ENCODE measurements at places on chromosomes 6 and 20. TPM values are rescaled to one million over a fixed set of nuclear protein-coding genes. Genes with fewer than 3 reads are reported as not detected.

DNA sequence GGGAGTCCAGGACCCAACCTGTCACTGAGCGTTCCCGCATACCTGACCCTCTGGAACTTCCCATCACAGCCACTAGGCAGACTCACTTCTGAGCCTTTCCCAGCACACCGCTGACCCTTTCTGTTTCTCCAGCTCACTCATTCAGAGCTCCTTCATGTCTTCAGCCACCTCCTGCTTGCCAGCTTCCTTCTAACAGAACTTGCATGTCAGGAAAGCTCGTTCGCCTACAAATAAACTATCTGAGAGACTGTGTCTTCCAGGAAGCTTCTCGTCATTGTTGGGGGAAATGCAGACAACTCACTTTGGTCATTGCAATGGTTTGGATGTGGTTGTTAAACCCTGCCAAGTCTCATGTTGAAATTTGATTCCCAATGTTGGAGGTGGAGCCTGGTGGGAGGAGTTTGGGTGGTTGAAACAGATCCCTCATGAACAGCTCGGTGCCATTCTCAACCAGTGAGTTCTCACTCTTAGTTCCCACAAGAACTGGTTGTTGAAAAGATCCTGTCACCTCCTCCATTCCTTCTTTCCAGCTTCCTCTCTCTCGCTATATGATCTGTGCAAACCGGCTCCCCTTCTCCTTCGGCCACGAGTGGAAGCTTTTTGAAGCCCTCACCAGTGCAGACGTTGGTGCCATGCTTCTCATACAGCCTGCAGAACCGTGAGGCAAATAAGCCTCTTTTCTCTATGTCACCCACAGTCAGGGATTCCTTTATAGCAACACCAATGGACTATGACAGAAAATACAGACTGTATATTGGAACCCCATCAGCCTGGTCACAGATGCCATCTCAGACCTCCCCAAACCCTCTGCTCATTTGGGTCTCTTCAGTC is 1.4 kb upstream of the MUC21 start:
- no peak overlapping the region for H3K4me3 ChIP-seq
- H3K4me1 ChIP-seq: peaks cover 4% of the 10 kb centered on the region
- DNase-seq: peak; percentile 33
- no peaks in the 10 kb centered on the region for H3K36me3 ChIP-seq
- no peak overlapping the region for H3K27ac ChIP-seq
- no peaks in the 10 kb centered on the region for H3K27me3 ChIP-seq

GRCh38 chr20:57770852-57771720 is 61.3 kb upstream of the PMEPA1 start:
- H3K27ac ChIP-seq: no peak overlapping the region
- H3K27me3 ChIP-seq: no peaks in the 10 kb centered on the region
- no peak overlapping the region for H3K4me3 ChIP-seq
- H3K4me1 ChIP-seq: no peaks in the 10 kb centered on the region
- no peak for DNase-seq
- no peaks in the 10 kb centered on the region for H3K36me3 ChIP-seq

GRCh38 chr6:163733061-163733460 is 318.5 kb downstream of the QKI start:
- H3K27me3 ChIP-seq: no peaks in the 10 kb centered on the region
- no peak overlapping the region for H3K4me3 ChIP-seq
- DNase-seq: no peak
- H3K4me1 ChIP-seq: no peaks in the 10 kb centered on the region

- DNase-seq: no peak
- no peaks in the 10 kb centered on the region for H3K4me1 ChIP-seq
- no peaks in the 10 kb centered on the region for H3K27me3 ChIP-seq
Observed at GRCh38 chr20:10061641-10062040, 26.9 kb downstream of the ANKEF1 start.

GRCh38 chr6:8623441-8623840 is 188.1 kb upstream of the SLC35B3 start:
- H3K27me3 ChIP-seq: no peaks in the 10 kb centered on the region
- no peak overlapping the region for H3K27ac ChIP-seq
- DNase-seq: no peak
- H3K36me3 ChIP-seq: no peaks in the 10 kb centered on the region
- no peaks in the 10 kb centered on the region for H3K4me1 ChIP-seq
- no peak overlapping the region for H3K4me3 ChIP-seq

- H3K4me3 ChIP-seq: no peak overlapping the region
- no peaks in the 10 kb centered on the region for H3K27me3 ChIP-seq
- no peaks in the 10 kb centered on the region for H3K4me1 ChIP-seq
- no peak overlapping the region for H3K27ac ChIP-seq
- no peaks in the 10 kb centered on the region for H3K36me3 ChIP-seq
Observed at GRCh38 chr6:55820696-55821095, 54.7 kb downstream of the BMP5 start.

DNA sequence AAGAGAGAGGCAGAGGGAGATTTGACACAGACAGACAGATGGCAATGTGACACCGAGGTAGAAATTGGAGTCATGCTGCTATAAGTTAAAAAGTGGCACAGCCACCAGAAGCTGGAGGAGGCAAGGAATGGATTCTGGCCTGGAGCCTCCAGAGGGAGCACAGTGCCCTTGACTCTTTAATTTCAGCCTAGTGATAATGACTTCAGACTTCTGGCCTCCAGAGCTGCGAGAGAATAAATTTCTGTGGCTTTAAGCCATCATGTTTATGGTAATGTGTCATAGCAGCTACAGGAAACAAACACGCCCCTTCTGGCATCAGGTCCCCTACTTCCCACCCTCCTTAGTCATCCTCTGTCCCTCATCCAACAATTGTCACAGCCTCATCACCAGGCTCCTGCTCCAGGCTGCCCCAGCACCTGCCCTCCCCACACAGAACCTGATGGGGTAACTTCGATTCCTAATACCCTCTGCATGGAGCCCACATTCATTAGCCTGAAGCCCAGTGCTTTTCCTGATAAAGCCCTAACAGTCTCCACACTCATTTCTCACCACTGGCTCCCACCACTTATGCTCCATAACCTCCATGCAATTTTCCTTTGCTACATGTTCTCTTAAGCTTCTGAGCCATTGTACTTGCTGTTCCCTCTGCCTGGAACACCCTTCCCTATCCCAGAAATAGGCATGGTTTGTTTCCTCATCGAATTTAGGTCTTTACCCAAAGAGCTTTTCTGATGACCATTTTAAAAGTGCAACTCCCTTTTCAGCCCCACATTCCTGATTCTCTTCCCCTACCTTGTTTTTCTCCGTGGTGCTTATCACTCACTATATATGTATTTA is 69.7 kb upstream of the TOX2 start:
- no peak overlapping the region for H3K27ac ChIP-seq
- no peak for DNase-seq
- H3K27me3 ChIP-seq: no peaks in the 10 kb centered on the region
- no peaks in the 10 kb centered on the region for H3K36me3 ChIP-seq
- H3K4me3 ChIP-seq: no peak overlapping the region
- H3K4me1 ChIP-seq: no peaks in the 10 kb centered on the region

- H3K36me3 ChIP-seq: no peaks in the 10 kb centered on the region
- H3K4me3 ChIP-seq: no peak overlapping the region
- H3K4me1 ChIP-seq: no peaks in the 10 kb centered on the region
Observed at GRCh38 chr20:57514273-57514751, 10.6 kb downstream of the CTCFL start.

- no peaks in the 10 kb centered on the region for H3K36me3 ChIP-seq
- no peak overlapping the region for H3K27ac ChIP-seq
- no peak for DNase-seq
- H3K4me1 ChIP-seq: no peaks in the 10 kb centered on the region
- no peak overlapping the region for H3K4me3 ChIP-seq
Observed at GRCh38 chr20:19070026-19070425, 142.4 kb upstream of the SLC24A3 start.

DNA sequence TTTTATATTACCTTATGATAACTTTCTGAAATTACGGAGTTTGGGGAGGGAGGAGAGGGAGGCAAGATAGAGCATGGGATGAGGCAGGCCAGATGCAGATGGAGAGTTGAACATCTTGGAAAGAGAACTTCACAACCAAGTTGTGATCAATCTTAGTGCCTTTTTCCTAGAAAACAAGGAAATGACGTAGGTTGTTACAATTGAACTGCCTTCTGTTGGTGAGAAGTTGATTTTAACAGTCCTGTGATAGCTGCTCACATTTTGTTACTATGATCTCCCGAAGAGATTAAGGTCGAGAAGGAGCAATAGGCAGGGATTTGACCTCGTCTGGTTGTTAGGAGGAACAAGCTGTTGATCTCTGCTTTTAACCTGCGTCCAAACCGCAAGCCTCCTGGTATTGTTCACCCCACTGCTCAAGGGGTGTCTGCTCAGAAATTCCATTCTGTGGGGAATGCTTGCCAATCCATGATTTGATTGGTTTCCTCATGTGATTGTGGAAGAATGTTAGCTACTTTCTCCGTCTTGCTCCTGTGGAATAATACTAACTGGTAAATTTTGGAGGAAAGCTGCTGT is 35.1 kb downstream of the TIAM2 start:
- no peak overlapping the region for H3K4me3 ChIP-seq
- DNase-seq: no peak
- no peaks in the 10 kb centered on the region for H3K4me1 ChIP-seq
- H3K27me3 ChIP-seq: no peaks in the 10 kb centered on the region
- no peak overlapping the region for H3K27ac ChIP-seq

DNA sequence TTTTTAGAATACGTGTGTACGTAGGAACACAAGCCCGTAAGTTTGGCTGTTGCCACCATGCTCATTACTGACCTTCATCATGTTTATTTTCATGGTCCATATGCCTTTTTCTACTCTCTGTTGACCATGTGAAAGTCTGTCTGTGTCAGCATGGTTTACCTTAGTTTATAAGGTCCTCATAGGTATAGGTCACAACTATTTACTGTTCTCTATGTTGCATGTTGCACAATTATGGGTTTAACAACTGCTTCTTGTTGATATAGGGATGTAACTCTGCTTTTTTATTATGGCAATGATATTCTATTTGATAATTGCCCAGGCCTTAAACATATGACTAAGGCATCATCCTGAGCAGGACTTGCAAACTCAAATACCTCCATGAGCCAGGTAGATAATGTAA is 13.4 kb upstream of the RANBP9 start:
- H3K4me3 ChIP-seq: no peak overlapping the region
- no peak for DNase-seq
- H3K4me1 ChIP-seq: no peaks in the 10 kb centered on the region

GRCh38 chr6:19803331-19804204 is 33.6 kb upstream of the ID4 start:
- no peaks in the 10 kb centered on the region for H3K27me3 ChIP-seq
- no peaks in the 10 kb centered on the region for H3K4me1 ChIP-seq
- H3K4me3 ChIP-seq: peak overlapping the region; percentile 46

DNA sequence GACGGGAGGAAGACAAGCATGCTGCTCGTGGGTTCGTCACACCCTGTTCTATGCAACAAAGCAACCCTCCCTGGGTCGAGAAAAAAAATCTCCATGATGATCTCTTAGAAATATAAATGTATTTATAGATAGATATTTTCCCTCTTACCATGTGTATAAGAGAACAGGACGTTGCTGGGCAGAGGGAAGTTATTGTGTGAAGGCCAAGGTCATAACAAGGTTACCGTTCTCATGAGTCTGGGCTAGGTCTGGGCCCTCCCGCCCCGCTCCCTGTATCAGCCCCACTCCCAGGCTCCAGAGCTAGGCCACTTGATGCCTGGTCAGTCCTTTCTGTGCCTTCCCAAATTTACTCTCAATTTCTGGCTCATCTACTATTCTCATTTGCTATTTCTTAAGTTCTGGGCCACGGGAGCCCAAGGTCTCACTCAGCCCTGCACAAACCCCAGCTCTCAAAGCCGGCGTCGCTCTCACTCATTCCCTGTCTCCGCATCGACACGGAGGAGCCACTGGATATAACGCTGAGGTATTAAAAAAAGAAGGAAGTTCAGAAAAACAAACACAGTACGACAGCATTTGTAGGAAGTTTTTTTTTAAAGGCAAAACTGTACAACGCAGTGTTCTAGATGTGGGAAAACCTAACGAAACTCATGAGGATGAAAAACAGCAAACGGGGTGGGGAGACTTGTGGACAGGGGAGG is 96.8 kb downstream of the PSMG4 start:
- no peaks in the 10 kb centered on the region for H3K27me3 ChIP-seq
- H3K36me3 ChIP-seq: no peaks in the 10 kb centered on the region
- peak overlapping the region; percentile 17 for H3K4me3 ChIP-seq

DNA sequence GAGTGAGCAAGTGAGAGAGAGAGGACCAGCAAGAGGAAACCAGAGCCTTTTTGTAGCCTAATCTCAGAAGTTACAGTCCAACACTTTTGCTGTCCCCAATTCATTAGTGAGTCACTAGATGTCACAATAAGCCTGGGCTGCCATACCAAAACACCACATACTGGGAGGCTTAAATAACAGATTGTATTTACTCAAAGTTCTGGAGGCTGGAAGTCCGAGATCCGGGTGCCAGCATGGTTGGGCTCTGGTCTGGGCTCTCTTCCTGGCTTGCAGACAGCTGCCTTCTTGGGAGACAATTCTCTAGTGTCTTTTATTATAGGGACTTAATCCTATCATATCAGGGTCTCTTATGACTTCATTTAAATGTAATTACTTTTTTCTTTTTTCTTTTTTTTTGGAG is 50.7 kb upstream of the FERMT1 start:
- H3K36me3 ChIP-seq: no peaks in the 10 kb centered on the region
- H3K4me3 ChIP-seq: no peak overlapping the region
- H3K4me1 ChIP-seq: no peaks in the 10 kb centered on the region

GRCh38 chr6:147711476-147711875 is 203.0 kb downstream of the SAMD5 start:
- no peaks in the 10 kb centered on the region for H3K4me1 ChIP-seq
- H3K36me3 ChIP-seq: no peaks in the 10 kb centered on the region
- DNase-seq: no peak
- no peak overlapping the region for H3K4me3 ChIP-seq

Gene OR2H1
- not detected for total RNA-seq

Gene CST4
- total RNA-seq: not detected

Gene TP53INP2
- total RNA-seq: 23.2 TPM

Gene C20orf141
- total RNA-seq: not detected

Gene CRISP2
- not detected for total RNA-seq

Gene HDGFL1
- total RNA-seq: not detected

Gene HCK
- total RNA-seq: 1.3 TPM

Gene MYCT1
- total RNA-seq: 30.3 TPM

Gene CDH4
- not detected for total RNA-seq
